Glomerular endothelial cell (primary cell): ENCODE measurements at places on chromosomes 7 and 10. TPM values are rescaled to one million over a fixed set of nuclear protein-coding genes. Genes with fewer than 3 reads are reported as not detected.

- no peak for DNase-seq
Measured at GRCh38 chr7:30396389-30396788, 82.2 kb downstream of the NOD1 start.

GRCh38 chr10:20993389-20993788 lies 96.3 kb upstream of the NEBL start:
- no peak for DNase-seq

GRCh38 chr10:102795453-102796406 lies 41.5 kb downstream of the CYP17A1 start:
- no peak for DNase-seq

DNA sequence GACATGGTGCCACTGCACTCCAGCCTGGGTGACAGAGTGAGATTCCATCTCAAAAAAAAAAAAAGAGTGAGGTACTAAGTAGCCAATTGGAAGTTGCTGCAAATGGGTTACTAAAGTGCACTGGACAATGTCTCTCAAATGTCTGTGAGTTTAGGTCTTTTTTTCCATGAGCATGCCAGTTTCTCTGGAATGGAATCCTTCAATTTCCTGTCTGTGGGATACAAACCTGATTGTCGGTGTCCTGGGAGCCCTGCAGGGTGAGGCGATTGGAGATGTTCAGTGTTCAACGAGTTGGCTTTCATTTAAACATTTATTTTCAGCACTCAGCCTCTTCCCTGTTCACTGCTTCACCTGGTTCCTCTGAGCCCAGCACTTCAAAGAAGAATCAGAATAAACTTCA lies 5.3 kb upstream of the CALD1 start:
- no peak for DNase-seq

GRCh38 chr7:51611937-51612336 lies 295.3 kb upstream of the COBL start:
- no peak for DNase-seq

GRCh38 chr10:78974617-78975317 lies 94.0 kb upstream of the ZMIZ1 start:
- DNase-seq, result peak; percentile 60

DNA sequence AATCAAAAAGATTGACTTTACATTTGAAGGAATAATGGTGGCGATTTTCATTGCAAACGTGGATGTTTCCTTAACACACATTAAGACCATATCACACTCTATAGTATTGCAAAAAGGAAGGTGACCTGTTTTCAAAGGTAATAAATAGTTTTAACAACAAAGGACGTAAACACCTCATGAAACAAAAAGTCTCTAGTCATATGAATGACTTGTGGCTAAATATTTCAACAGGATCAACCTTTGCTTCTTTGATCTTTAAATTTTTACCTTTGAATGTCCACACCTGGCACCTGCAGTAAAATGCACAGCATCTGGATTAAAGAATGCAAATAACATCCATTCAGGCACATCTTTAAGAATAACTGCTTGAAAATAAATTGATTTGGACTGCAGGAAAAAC lies 30.0 kb upstream of the FERD3L start:
- no peak for DNase-seq

GRCh38 chr7:105322655-105323277 lies 66.0 kb downstream of the SRPK2 start:
- no peak for DNase-seq

DNA sequence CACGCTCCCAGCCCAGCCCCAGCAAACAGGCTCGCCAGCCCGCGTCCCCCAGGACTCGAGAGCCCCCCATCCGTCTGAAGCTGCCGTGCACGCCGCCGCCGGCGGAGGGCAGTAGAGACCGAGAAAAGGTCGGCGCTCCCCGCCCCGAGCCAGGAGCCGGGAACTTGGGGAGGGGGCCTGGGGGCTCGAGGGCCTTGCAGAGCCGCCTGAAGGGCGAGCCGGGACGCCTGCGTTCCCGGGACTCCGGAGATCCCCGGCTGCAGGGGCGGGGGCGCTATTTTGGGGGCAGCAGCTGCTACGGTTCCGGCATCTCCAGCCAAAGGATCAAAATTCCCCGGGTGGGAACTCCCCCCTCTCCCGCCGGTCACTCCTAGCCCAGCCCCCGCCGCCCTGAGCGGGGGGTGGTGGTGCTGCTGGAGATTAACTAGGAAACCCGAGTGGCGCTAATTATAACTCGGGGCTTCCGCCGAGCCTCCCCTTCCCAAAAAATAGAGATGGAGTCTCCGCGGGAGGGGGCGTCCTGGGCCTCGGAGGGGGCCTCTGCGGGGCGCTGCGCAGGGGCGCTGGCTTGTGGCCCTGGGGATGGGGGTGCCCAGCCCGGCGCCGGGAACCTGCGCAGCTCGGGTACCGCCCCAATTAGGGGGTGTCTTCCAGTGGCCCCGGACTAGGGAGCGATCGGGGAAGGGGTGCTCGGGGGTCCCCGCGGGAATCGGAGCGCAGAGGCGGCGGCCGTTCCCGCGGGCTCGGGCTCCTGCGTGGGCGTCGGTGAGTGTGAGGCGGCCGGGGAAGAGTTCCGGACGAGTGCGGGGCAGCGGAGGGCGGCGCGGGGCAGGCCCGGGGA lies 608 bp downstream of the ACHE start:
- DNase-seq, result no peak

- no peak for DNase-seq
Measured at GRCh38 chr7:137931823-137932222, 70.1 kb downstream of the CREB3L2 start.

DNA sequence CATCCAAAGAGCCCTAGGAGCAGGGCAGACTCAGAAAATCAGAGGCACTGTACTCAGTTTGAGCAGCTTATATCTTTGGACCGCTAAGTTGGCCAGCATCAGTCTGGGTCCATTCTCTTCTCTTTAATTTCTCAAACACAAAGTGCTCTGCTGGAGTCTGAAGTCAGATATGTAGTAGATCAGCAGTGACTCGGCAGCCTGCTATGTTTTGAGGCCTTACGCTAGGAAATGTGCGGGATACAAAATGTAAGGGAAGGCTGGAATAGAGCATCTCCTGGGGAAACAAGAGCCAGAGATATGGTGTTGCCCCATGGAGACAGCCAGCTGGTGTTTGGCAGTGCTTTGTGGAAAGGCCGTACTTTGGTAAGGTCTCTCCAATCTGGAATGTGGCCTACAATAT lies 60.6 kb upstream of the VKORC1L1 start:
- DNase-seq, result no peak

- no peak for DNase-seq
Measured at GRCh38 chr7:20030915-20031362, 186.2 kb downstream of the MACC1 start.

Gene PKD2L1
- total RNA-seq, result not detected in 2 replicates

Gene UBN2
- total RNA-seq, result 4.3 and 9.3 TPM in 2 replicates

Gene COBL
- total RNA-seq, result not detected in 2 replicates

Gene UCN3
- not detected in 2 replicates for total RNA-seq

Gene TM9SF3
- 62.2 and 70.7 TPM in 2 replicates for total RNA-seq

Gene COL1A2
- total RNA-seq, result 9.0 and 76.0 TPM in 2 replicates

Gene UNCX
- not detected in 2 replicates for total RNA-seq

Gene ZP3
- 1.1 and 4.0 TPM in 2 replicates for total RNA-seq

Gene PRSS2
- 0.41 and 3.0 TPM in 2 replicates for total RNA-seq

Gene ZNF777
- 14.3 and 14.9 TPM in 2 replicates for total RNA-seq

Gene MYO1G
- total RNA-seq, result not detected in 2 replicates

Gene PPIF
- 27.6 and 31.6 TPM in 2 replicates for total RNA-seq
